ENCODE measurements at places on chromosomes 7 and 10. TPM values are rescaled to one million over a fixed set of nuclear protein-coding genes. Genes with fewer than 3 reads are reported as not detected.

The GPC2 gene
- total RNA-seq = 1.9 TPM

The GFRA1 gene
- 6.0 TPM for total RNA-seq

The LIPJ gene
- not detected for total RNA-seq

The HOXA11 gene
- 17.8 TPM for total RNA-seq

The ZNF680 gene
- total RNA-seq = 2.0 TPM

The ATRNL1 gene
- not detected for total RNA-seq

The UPK3B gene
- total RNA-seq = not detected

The TRIM50 gene
- total RNA-seq = not detected

The ARHGEF35 gene
- total RNA-seq = 1.1 TPM

The ITPRID1 gene
- not detected for total RNA-seq

The AOC1 gene
- not detected for total RNA-seq

The SP4 gene
- total RNA-seq = 6.0 TPM

Data from placental pericyte (primary cell).